ENCODE measurements at places on chromosomes 7 and 10.

GRCh38 chr7:124276005-124276622 is 243.2 kb upstream of the TMEM229A start:
- DNase-seq, result peak; percentile 9

GRCh38 chr7:129829737-129830631 is 122.8 kb downstream of the UBE2H start:
- peak; percentile 58 for DNase-seq

DNA sequence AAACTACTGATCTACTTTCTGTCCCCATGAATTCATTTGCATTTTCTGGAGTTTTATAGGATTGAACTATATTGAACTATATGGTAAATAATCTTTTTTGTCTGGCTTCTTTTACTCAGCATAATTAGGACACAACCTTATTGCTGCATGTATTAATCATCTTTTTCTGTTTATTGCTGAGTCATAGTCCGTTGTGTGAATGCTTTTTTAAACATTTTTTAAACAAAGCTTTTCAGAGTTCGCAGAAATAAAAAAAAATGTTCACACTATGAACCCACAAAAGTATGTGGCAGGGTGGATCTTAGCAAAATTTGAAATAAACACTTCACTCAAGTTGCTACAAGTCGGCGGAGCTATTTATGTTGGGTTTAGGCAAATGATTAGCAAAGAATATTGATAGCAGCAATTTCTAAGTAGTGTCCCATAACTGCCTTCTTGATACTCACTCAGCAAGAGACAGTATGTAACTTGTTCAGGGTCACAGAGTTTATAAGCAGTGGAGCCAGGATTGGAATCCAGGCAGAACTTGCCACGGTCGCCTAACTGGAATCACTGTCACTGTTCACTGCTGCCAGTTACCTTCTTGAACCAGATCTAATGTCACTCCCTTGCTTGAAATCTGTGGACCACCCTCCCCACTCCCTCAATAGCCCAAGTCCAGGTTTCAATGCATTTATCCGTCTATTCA is 5.6 kb downstream of the CH25H start:
- no peak for DNase-seq

GRCh38 chr10:35908451-35908850 is 266.4 kb upstream of the FZD8 start:
- DNase-seq, result no peak

GRCh38 chr7:23603632-23604295 is 6.6 kb downstream of the CCDC126 start:
- DNase-seq, result no peak

DNA sequence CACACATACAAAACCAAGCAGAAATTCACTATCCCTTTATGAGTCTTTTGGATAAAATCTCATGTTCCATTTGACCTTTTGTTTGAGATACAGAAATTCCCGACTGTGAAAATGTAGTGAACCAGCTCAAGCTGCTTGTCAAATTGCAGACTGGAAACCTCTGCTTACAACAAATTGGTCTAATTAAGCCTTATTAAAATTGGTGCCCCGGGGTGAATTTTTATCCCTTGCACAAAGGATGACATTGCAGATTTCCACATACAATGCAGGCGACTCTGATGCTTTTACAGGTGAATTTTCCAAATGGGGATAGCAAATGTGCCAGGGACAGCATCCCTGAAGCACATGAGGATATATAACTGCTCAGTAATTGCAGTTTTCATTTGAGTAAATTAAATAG is 257.3 kb downstream of the BMPER start:
- DNase-seq, result no peak

DNA sequence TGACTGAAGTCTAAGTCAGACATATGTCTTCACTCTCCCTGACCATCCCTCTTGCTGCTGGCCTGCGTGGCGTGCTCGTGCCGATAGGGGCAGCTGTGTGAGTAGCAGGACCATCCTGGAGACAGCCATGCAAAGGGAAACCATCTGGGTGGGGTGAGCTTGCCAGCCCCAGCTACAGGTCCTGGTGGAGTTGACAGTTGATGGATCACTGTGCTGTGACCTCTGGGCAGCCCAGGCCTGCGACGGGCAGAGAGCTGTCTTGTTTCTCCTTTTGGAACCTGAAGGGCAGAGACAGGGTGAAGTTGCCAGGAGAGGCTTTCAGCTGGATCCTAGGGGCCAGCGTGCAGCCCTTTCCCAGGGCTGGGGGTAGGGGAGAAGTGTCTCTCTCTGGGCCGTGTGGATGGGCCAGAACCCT is 44.7 kb downstream of the GRK5 start:
- DNase-seq, result no peak

GRCh38 chr7:37445064-37445723 is 3.5 kb downstream of the ELMO1 start:
- DNase-seq, result no peak

DNA sequence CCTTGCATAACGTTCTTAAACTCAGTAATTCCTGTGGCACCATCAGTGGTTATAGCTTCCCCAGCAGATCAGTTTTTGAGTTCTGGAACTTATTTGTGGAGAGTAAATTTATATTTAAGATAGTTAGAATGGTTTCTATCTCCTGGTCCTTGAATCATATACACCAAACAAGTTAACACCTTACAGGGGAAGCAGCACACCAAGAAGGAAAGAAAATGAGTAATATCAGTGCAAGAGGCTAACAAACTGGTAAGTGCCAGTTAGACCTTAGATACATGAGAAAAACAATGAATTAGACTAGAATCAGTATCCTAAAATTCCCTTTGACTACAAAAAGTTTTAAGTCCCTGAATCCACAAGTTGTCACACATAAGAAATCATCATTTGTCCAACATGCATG is 54.2 kb downstream of the ABI1 start:
- DNase-seq, result no peak

- no peak for DNase-seq
These were observed 81.9 kb upstream of the CALN1 start for GRCh38 chr7:72493850-72494661.

DNA sequence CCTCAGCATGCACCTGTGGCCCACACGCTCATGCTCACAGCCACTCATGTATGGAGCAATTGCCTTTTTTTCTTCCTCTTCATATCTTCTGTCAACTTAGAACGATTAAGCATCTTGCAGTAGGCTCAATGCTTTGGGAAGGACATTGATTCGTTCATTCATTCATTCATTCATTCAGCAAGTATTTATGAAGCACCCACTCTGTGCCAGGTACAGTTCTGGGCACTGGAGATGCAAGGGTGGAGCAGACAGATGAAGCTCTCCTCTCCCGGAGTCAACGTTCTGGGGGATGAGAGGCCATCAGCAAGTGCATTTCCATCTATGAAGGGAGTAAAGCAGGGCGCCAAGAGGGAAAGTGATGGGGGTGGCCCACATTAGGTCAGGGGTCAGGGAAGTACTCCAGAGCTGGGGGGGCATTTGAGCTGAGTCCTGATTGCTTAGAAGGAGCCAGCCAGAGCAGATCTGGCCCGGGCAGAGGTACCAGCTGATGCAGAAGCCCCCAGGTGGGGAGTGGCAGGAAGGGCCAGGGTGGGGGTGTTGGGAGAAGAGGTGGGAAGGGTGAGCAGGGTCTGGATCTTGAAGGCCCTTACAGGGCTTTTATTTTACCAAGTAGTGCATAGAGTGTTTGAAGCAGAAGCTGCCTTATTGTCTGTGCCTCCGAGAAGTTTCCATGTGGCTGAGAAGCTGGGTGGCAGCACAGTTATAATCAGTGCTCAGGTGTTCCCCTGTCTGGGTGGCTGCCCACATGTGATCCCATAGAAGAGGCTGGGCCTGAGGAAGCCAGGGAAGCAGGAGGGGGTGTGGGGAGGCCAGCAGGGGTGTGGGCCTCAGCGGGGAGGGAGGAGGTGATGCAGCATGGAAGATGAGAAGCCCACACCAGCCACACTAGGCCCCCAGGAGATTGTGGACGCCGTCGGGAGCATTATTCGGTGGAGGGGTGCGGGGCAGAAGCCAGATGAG is 36.2 kb downstream of the CHST3 start:
- DNase-seq, result no peak

GRCh38 chr7:101240226-101241014 is 2.8 kb upstream of the CLDN15 start:
- no peak for DNase-seq

- DNase-seq, result no peak
These were observed 84.6 kb upstream of the FAM3C start for GRCh38 chr7:121480566-121481335.

GRCh38 chr10:94423627-94424026 is 21.3 kb downstream of the TBC1D12 start:
- DNase-seq, result no peak

Data from keratinocyte (primary cell).